ENCODE measurements at places on chromosomes 13 and 19.

DNA sequence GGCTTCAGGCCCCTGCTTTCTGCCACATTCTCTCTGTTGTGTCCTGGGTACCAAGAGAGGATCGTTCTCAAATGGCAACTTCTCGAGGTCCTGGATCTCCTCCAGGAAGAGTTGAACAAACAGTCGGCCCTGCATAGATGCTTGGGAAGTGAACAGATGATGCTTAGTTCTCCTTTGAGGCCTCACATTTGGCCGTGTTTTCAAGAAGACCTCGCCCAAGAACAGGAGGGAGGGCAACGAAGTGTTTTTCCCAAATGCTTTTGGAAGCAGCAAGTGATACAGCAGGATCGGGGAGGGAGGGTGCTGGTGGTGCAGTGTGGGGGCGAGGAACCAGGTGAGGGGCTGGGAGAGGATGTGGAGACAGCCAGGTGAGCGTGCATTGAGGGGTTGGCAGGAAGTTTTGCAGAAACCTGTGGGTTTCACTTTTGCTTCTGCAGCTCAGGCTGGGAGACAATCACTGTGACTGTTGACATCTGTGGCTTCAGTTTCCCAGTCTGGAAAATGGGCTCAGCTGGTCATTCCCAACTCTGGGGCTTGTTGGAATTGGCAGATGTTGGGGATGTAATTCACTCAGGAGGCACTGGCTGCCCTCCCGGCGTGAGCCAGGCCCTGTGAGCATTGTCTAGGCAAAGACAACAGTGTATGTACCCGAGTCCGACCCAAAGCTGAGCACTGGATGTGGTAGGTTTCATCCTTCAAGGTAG, 21.6 kb downstream of the MAST3 start:
- peak; percentile 36 for DNase-seq

DNA sequence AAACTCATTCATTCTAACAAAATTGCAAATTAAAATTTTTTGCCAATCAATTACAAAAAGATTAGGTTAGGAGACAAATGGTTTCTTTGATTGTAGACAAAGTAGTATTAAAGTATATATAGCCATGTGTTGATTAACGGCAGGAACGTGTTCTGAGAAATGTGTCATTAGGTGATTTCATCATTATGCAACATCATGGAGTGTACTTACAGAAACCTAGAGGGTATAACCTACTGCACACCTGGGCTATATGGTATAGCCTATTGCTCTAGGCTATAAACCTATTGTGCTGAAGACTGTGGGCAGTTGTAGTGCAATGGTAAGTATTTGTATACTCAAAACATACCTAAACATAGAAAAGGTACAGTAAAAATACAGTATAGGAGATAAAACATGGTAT, 906.8 kb upstream of the SPRY2 start:
- no peak for DNase-seq

GRCh38 chr13:34357435-34358232, 539.7 kb downstream of the RFC3 start:
- DNase-seq, result no peak

DNA sequence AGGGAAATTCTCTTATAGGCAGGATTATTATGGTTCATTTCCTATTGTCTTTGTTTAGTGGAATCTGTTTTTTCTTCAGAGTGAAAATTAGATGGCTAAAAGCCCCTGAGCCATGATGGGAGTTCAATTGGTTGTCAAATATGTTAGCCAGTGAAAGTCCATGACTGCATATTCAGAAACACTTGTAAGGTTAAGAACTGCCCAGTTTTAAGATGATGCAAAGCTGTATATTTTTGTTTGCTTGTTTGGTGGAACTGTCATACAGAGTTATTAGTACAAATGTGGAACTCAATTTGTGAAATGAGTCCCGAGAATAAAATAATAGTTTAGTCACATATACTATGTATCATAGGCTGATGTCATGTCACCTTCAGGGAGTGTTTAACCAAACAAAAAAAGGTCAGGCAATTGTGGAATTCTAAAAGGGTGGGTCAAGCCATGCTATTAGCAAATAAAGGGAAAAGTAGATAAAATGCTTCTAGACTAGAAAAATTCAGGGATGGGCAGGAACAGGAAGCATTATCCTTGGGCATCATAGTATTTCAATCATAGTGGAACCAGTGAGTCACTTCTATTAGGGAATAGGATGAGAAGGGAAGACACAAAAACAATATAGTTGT, 248.3 kb upstream of the SLITRK1 start:
- no peak for DNase-seq

DNA sequence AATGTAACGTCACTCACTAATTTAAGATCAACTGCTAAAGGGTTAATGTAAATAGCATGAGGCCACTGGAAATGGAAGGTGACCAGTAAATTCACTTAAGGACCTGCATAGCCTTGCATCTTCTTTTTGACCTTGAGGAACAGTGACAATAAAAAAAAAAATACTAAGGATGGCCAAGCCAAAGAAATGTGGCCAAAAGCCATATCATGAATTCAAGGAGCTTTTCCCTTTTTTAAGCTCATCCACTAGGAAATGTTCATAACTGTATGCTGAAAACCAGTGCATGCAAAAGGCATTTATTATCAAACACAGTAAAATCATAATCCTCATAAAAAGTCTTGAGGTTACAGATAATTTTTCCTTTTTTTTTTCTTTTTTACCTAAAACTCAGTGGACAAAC, 77.5 kb downstream of the LHFPL6 start:
- DNase-seq, result no peak

- peak; percentile 66 for DNase-seq
Observed at GRCh38 chr19:45498411-45499195, at the start of gene PPM1N. Gene PPM1N (plus strand): TSS chr19:45498443. CDS start chr19:45498473, 30 bp downstream.

- no peak for DNase-seq
Observed at GRCh38 chr19:30783936-30784335, 411.8 kb downstream of the ZNF536 start.

DNA sequence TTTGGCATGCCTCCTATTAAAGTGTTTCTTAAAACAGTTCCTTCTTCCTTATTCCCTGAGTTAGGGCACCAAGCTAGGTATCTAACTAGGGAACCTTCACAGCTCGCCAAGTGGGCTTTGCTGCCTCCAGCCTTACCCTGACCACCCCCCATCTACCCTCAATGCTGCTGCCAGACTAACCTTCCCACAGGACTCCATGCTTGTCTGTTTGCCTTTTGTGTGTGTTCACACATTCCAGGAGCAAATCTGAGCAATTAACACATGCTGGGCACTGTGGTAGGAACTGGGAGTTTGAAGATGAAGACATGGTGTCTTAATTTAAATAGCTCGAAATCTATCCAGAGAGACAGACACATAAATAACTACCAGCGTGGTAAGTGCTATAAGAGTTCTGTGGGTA, 185.2 kb downstream of the MZT1 start:
- no peak for DNase-seq

DNA sequence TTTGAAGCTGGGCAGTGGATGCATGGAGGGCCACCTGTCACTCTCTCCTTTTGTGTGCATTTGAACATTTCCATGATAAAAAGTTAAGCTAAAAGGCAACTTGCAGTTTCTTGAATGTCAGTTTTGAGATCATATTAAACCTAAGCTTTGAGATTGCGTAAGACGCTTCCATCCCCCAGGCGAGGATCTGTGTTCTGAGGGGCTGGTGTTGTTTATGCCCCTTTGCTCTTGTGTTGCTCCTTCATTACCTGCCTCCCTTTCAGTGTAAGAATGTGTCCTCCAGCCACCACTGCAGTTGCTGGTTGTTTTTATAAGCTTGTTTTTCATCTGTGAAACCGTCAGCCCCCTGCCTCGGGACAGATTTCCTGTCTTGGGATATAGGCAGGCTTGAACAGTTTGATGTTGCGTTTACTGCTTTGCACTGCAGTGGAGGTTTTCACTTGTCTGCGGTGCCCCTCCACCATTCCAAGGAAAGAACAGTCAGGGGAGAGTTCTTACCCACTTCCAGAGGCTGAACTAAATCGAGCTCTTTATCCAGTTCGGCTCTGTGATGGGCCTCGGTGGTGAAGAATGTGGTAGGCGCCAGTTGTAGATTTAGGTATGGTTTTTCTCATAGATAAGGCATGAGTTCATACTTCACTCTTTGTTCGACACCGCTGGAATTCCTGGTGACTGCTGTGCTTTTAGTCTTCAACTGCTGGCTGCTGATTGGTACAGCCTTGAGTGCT, 96.8 kb downstream of the ARHGEF7 start:
- no peak for DNase-seq

- no peak for DNase-seq
Observed at GRCh38 chr13:34247596-34247995, 429.6 kb downstream of the RFC3 start.

DNA sequence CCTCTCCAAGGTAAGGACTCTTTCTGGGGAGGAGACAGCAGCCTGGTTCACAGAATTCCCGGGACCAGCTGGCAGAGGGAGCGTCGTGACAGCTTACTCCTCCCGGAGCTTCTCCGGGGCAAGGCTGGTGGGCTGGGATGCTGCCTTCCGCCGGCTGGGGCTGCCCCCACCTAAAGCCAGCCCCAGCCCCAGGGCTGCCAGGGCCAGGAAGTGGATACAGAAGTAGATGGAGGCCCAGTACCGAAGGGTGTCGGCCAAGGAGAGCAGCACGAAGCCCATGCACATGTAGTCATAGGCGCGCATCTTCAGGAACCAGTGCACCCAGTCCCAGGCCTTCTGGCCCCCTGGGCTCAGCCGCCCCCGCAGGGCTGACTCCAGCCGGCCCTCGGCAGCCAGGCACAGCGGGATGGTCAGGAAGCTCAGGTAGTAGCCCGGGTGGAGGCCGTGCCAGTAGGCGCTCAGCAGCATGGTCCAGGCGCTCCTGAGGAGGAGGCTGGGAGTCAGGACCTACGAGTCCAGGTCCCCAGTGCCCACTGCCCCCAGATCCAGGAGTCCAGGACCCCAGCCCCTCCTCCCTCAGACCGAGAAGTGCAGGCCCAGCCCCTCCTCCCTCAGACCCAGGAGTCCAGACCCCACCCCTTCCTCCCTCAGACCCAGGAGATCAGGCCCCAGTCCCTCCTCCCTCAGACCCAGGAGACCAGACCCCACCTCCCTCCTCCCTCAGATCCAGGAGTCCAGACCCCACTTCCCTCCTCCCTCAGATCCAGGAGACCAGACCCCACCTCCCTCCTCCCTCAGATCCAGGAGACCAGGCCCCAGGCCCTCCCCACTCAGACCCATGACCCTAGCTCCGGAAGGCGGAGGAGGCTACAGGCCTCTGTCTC, 1.2 kb upstream of the TMC4 start:
- DNase-seq, result no peak

DNA sequence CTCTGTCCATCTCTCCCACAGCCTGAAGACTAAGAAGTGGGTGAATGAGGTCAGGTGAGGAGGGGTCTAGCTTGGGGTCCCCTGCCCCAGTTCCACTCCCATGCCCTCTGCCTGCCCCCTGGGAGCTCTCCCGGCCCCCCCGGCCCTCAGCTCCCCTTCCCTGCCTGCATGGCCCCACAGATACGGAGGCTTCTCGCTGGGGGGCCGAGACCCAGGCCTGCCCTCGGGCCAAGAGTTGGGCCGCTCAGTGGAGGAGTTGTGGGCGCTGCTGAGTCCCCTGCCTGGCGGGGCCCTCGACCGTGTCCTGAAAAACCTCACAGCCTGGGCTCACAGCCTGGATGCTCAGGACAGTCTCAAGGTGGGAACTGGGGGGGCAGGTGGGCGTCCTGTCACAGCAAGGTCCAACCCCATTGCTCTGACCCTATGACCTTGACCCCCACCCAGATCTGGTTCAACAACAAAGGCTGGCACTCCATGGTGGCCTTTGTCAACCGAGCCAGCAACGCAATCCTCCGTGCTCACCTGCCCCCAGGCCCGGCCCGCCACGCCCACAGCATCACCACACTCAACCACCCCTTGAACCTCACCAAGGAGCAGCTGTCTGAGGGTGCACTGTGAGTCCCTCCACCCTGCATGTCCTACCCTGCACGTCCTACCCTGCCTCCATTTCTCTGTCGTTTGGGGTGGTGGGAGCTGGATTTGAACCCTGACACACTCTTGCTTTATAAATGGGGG, 10.9 kb upstream of the ARHGAP45 start:
- no peak for DNase-seq

- no peak for DNase-seq
Observed at GRCh38 chr19:51807111-51807701, 12.2 kb downstream of the FPR3 start.

GRCh38 chr19:7772752-7773291, 9.8 kb downstream of the CLEC4M start:
- no peak for DNase-seq

DNA sequence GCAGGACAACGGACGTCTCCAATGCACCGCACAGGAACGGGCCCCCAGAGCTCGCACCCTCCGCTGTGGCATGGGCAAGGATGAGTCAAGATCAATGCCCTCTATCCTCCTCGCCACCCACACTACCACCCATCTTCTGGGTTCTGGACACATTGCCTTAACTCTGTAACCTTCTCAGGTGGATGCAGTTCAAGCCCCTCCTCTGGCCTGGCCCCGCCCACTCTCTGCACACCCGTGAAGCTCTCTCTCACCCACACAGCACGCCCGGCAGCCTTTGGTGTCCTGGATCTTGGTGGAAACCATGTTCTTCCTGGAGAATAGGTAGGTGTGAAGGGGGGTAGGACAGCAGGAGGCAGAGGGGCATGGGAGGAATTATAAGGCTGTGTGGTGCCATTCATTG, 20.7 kb downstream of the MAP4K1 start:
- DNase-seq, result no peak

GRCh38 chr13:60009300-60010253, 154.2 kb downstream of the DIAPH3 start:
- no peak for DNase-seq

DNA sequence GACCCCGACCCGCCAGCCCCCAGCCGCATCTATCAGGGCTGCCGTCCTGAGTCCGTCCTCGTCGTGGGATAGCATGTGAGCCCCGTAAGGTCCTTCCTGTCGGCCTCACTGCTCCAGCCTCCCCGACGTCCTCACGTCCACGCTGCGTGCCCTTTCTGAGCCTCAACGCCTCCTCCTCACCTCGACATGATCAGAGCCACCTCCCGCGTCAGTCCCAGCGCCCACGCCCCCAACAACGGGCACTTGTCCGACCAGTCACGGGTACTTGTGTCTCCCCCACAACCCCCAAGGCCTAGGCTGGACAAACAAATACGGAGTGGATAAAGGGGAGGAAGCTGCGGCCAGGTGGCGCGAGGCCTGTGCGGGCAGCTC, 665 bp downstream of the ZNF497 start:
- no peak for DNase-seq
